ENCODE measurements at places on chromosomes 1 and 21.

DNA sequence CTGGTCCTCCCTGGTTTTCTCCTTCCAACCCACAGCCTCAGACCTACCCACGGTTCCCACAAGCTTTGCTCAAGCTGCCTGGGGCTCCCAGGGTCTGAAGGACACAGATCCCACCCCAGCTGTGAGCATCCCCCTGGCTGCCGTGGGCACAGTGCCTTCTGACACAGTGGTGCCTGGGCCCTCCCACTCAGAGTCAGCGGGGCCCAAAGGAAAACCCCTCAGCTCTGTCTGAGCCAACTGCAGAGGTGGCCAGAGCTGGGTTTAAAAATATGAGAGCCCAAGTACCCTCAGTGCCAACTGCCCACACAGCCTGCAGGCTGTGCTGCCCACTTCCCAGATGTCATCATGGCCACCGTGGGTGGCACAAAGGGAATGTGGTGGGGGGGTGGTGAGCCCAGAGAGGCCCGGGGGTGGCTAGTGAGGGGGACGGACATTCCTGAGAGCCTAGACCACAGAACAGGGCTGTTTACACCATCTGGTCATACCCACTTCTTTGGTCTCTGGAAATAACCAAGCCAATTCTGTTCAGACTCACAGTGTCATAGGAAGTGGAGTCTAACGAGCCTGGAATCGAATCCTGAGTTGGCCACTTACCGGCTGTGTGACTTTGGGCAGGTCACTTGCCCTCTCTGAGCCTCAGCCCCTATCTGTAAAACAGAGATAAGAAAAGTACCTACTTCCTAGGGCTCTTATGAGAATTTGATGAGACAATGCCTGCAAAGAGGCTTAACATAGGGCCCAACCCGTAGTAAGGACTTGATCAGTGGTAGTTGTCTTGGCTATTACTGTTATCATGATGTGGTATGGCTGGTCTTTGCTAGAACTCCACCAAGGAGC lies 85.5 kb downstream of the CAMK2N1 start:
- peak; percentile 39 for DNase-seq

- DNase-seq, result no peak
Measured at GRCh38 chr1:44851308-44851707, 8.3 kb upstream of the PTCH2 start.

DNA sequence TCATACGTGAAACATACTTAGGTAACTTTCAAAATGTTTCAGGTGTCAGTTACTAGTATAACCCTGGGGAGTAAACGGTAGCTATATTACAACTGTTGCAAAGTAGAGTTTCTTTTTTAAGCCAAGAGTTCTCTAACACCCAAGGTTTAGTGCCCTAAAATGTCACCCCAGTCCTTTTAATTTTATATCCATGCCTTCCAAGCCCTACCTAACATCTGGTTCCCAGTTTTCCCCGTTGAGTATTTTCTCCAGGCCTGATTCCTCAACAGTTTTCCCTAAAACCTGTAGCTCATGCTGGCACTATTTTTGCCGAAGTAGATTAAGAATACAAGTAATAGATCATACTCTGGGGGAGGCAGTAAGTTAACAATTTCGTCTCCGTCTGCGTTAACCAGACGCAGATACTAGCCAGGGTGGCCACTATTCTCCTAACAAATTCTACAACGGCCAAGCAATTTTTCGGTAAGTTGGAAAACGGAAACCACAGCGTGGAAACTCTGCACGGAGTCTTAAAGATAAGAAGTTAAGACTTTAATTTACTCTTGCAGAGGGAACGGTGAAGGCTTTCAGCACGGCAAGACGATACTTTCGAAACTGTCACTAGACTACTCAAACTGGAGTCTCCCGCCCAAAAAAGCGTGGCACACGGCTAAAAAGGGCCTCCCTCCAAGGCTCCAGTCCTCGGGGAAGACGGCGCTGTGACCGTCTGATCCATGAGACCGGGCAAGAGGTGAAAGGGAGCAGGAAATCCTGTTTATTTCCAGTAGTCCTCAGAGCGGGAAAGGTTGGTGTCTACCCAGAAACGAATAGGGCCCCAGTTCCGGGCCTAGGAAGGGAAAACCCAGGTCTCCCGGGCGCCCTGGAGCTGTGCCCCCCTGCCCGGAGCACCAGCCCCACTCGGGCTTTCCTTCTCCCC lies 945 bp downstream of the SRSF4 start:
- no peak for DNase-seq

DNA sequence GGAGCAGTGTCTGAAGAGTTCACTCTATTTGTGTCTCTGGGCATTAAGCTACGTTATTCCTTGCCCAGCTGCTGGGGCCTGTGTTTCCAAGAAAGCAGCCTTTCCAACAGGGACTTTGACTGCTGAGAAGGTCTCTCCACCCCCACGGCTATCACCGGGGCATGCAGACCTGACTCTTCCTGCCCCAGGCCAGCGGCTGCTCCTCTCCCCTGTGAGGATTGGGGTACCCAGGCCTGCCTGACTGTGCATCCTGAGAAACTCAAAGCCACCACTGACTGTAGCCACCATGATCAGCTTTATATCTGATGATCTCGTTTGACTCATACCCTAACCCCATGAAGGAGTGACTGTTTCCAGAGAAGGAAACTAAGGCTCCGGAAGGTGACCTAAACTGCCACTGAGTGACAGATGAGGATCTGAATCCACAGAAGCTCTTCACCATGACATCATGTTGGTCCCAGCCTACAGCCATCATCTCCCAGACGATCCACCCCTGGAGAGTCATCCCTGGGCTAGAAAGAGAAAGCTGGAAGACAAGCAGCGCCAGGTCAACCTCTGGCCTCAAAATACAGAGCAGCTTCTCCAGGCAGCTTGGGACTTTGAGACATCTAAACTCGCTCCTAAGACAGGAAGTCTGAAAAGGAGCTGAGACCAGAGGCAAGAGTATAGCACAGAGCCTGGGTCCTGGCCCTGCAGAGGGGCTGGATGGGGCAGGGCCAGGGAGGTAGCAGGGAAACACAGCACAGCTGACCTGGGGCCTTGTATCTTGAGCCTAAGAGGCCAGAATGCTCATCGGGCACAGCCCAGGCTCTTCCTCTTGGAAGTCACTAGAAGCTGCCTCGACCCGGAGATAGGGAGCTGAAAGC lies 244.0 kb upstream of the VAMP3 start:
- DNase-seq, result no peak

GRCh38 chr1:98216304-98216703 lies 295.5 kb upstream of the DPYD start:
- DNase-seq, result no peak

- DNase-seq, result no peak
Measured at GRCh38 chr1:216533776-216534175, 110.5 kb upstream of the USH2A start.

DNA sequence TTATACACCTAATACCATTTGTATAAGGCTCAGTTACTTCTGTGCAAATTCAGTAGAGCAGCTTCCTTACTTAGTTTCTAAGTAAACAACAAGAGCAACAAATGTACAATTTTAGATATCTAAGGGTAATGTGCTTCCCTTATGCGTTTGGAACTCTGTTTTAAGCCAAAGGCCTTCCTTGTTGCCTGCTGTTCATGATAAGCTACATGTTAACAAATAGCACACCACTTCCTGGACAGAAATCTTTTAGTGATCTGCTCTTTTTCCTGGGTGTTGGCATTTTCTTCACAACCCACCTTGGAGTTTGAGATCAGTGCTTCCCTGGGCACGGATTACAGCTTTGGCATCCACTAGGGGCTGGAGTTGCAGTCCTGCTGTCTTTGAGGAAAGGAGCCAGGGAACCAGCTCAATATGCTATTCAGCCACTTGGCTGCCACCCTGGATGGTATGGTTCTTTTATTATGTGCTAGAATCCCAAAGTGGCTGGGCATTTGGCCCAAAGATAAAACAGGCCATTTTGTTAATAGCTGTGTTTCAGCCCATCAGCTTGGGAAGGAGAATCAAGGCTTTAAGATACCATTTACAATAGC lies 55.6 kb upstream of the ADAR start:
- DNase-seq, result no peak
